Lung (tissue), 17 donors: ENCODE measurements at places on chromosomes 16 and 17. TPM values are rescaled to one million over a fixed set of nuclear protein-coding genes. Genes with fewer than 3 reads are reported as not detected.

- no peak overlapping the region for H3K4me3 ChIP-seq
- H3K27ac ChIP-seq, result no peak overlapping the region
- no peaks in the 10 kb centered on the region for H3K36me3 ChIP-seq
- no peaks in the 10 kb centered on the region for H3K4me1 ChIP-seq
- no peaks in the 10 kb centered on the region for H3K27me3 ChIP-seq
- DNase-seq, result no peak
Observed at GRCh38 chr17:20987511-20987910, 55.3 kb downstream of the USP22 start.

- no peaks in the 10 kb centered on the region for H3K36me3 ChIP-seq
- peaks cover 9% of the 10 kb centered on the region for H3K4me1 ChIP-seq
- no peaks in the 10 kb centered on the region for H3K27me3 ChIP-seq
- H3K4me3 ChIP-seq, result no peak overlapping the region
- DNase-seq, result no peak
Observed at GRCh38 chr16:86048221-86048620, 149.3 kb downstream of the IRF8 start.

Gene PRSS21
- 7.9 TPM for total RNA-seq

DNA sequence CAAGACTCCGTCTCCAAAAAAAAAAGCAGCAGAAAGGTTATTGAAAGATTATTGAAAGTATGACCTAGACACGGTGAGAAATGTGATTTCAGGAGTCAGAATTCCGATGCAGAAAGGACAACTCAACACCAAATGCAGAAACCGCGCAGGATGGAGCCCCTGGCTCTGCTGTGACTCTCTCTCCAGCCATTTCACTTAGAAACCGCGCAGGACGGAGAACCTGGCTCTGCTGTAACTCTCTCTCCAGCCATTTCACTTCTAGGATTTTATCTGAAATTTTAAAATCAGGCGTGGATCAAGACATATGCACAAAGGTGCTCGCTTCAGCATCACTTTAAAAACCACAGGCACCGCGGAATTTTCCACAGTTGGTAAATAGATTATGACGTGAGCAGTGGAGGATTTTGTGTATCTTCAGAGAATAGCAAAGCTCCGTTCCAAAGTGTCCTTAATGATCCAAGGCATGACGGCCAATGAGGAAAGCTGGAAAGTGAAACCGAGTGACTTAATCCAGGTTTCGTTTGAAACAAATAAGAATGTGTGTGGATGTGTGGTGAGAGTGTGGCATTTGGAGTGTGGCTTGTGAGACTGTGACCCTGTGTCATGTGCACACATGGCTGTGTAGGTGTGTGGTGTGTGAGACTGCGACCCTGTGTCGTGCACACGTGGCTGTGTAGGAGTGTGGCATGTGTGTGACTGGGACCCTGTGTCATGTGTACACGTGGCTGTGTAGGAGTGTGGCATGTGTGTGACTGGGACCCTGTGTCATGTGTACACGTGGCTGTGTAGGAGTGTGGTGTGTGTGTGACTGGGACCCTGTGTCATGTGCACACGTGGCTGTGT lies 9.5 kb downstream of the UTS2R start:
- H3K27ac ChIP-seq, result no peak overlapping the region
- DNase-seq, result peak; percentile 20
- H3K4me3 ChIP-seq, result no peak overlapping the region
- peaks cover 2% of the 10 kb centered on the region for H3K4me1 ChIP-seq
- peaks cover 26% of the 10 kb centered on the region for H3K27me3 ChIP-seq

Gene SLC38A8
- total RNA-seq, result not detected

GRCh38 chr16:74725651-74726455 lies 25.2 kb upstream of the MLKL start:
- DNase-seq, result no peak
- H3K36me3 ChIP-seq, result no peaks in the 10 kb centered on the region
- H3K27ac ChIP-seq, result no peak overlapping the region
- no peaks in the 10 kb centered on the region for H3K4me1 ChIP-seq
- H3K4me3 ChIP-seq, result no peak overlapping the region

Gene HLF
- 21.3 TPM for total RNA-seq

GRCh38 chr16:55754056-55754455 lies 78.8 kb downstream of the CES1 start:
- no peaks in the 10 kb centered on the region for H3K36me3 ChIP-seq
- H3K27ac ChIP-seq, result no peak overlapping the region
- no peak overlapping the region for H3K4me3 ChIP-seq
- no peaks in the 10 kb centered on the region for H3K27me3 ChIP-seq
- DNase-seq, result no peak

DNA sequence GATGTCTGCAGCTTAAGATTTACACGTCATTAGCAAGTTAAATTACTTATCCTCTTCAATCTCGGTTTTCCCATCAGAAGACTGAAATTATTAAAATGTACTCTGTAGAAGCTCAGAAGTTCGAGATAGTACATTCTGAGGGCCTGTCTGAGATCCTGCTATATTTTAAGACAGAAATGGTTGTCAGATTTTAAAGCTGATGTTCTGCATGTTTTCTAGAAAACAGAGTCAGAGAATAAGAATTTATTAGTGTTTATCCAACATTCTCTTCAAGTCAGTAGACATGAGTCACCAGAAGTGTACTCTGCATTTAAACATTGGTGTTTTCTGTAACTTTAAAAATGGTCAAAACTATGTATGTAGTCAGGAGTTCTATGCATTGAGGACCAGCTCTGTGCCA lies 155.2 kb upstream of the MYOCD start:
- no peaks in the 10 kb centered on the region for H3K36me3 ChIP-seq
- no peak overlapping the region for H3K4me3 ChIP-seq
- no peak for DNase-seq
- peaks cover 14% of the 10 kb centered on the region for H3K27me3 ChIP-seq
- H3K27ac ChIP-seq, result no peak overlapping the region

GRCh38 chr16:84450176-84450865 lies 54.1 kb downstream of the MEAK7 start:
- DNase-seq, result no peak
- no peaks in the 10 kb centered on the region for H3K4me1 ChIP-seq
- peaks cover 3% of the 10 kb centered on the region for H3K27me3 ChIP-seq
- H3K27ac ChIP-seq, result no peak overlapping the region

Gene HP
- 8.0 TPM for total RNA-seq

GRCh38 chr17:540631-541030 lies 174.0 kb downstream of the VPS53 start:
- H3K4me3 ChIP-seq, result no peak overlapping the region
- no peaks in the 10 kb centered on the region for H3K27me3 ChIP-seq
- no peaks in the 10 kb centered on the region for H3K36me3 ChIP-seq
- no peak overlapping the region for H3K27ac ChIP-seq
- peaks cover 6% of the 10 kb centered on the region for H3K4me1 ChIP-seq

DNA sequence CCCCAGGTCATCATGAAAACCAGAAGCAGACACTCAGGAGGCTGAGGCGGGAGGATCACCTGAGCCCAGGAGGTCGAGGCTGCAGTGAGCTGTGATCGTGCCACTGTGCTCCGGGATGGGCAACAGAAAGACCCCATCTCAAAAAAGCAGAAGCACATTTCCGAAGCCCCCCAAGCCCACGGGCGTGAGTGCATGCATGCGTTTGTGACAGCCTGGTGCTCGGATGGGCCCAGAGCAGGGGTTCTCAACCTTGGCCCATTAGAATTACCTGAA lies 19.1 kb downstream of the TMC6 start:
- no peak for DNase-seq
- H3K27ac ChIP-seq, result no peak overlapping the region
- no peaks in the 10 kb centered on the region for H3K36me3 ChIP-seq
- no peaks in the 10 kb centered on the region for H3K27me3 ChIP-seq
- peaks cover 3% of the 10 kb centered on the region for H3K4me1 ChIP-seq

- H3K4me1 ChIP-seq, result peaks cover 4% of the 10 kb centered on the region
- no peak overlapping the region for H3K4me3 ChIP-seq
- H3K27ac ChIP-seq, result no peak overlapping the region
- H3K36me3 ChIP-seq, result no peaks in the 10 kb centered on the region
- no peaks in the 10 kb centered on the region for H3K27me3 ChIP-seq
Observed at GRCh38 chr17:49775546-49776260, 11.8 kb upstream of the FAM117A start.

DNA sequence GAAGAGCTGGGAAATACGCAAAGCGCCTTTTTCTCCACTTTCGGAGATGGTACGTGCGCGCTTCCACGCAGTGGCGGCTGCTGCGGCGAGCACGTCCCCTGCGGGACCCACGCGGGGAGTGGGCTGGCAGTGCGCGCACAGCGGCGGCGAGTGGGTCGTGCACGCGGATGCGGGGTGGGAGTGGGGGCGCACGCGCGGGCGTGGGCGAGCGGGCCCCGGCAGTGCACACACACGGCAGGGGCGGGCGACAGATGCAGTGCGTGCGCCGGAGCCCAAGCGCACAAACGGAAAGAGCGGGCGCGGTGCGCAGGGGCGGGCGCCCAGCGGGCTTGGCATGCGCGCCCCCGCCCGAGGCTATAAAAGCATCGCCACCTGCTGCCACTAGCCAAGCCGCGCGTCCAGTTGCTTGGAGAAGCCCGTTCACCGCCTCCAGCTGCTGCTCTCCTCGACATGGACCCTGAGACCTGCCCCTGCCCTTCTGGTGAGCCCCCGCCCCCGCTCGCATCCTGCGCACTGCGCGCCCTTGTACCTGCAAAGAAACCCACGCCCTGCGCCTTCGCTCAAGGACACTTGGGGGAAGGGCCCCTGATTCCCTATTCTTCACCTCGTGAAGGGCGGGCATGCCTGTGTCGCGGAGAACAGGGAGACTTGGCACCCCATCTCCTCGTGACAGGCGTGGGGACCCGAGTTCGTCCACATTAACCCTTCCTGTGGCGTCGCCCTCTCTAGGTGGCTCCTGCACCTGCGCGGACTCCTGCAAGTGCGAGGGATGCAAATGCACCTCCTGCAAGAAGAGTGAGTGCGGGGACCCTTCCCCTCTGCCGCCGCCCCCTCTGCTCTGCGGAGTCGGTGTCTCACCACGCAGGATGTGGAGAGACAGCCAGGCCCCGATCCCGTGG lies at the start of gene MT3:
TSS of gene MT3 (plus strand) at position 388 of the 899 bp plus-strand sequence. CDS start at position 451, 63 bp downstream.
- no peaks in the 10 kb centered on the region for H3K36me3 ChIP-seq
- H3K27me3 ChIP-seq, result peaks cover 48% of the 10 kb centered on the region
- no peak within 1 kb of the TSS for H3K27ac ChIP-seq
- no peak within 1 kb of the TSS for H3K4me3 ChIP-seq
- DNase-seq, result no peak
- no peaks in the 10 kb centered on the region for H3K4me1 ChIP-seq

DNA sequence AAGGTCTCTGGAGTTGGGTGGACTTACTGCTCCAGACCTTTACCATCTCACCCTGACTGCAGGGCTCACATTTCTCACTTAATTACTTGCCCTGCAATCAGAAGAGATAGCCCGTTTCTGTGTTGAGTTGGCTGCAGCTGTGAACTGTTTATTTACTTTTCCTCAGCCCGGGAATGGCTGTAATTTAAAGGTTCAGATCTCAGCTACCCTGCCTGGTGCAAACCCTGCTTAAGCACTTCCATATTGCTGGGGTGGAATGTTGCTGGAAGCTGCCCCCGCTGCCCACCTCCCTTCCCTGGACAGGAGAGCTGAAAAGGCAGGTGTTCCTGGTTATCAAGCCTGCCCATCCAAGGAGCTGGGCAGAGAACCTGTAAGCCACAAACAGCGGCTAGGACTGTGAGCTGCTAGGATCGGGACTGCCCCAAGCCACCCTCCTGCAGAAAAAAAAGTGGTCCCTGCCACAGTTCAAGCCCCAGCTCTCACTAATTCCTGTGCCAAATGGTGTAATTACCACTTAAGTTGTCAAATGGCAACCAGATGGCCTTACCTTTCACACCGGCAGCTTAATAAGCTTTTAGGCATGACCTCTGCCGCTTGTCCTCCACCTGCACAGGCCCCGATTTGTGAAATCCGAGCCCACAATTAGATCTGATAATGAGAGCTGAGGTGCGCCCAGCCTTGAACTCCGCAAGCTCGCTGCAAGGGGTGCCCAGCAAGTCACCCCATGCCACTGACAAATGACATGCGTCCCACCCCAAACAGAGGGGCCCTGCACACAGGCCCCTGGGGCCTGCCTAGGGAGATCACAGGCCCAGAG lies 269.8 kb downstream of the C16orf95 start:
- no peak for DNase-seq
- H3K27me3 ChIP-seq, result peaks cover 21% of the 10 kb centered on the region
- no peak overlapping the region for H3K4me3 ChIP-seq

Gene SOX15
- total RNA-seq, result not detected
